ENCODE measurements at places on chromosomes 1 and 21.
A peak's percentile ranks its signal among the peaks of the same experiment; 100 is the strongest.

GRCh38 chr1:182166750-182167149, 105.2 kb upstream of the ZNF648 start:
- no peak for DNase-seq

- DNase-seq = no peak
Observed at GRCh38 chr1:156195853-156196252, 1.9 kb downstream of the SLC25A44 start.

- DNase-seq = no peak
Observed at GRCh38 chr1:90779573-90779972, 62.5 kb upstream of the BARHL2 start.

- no peak for DNase-seq
Observed at GRCh38 chr1:59718989-59719360, 95.8 kb upstream of the HOOK1 start.

DNA sequence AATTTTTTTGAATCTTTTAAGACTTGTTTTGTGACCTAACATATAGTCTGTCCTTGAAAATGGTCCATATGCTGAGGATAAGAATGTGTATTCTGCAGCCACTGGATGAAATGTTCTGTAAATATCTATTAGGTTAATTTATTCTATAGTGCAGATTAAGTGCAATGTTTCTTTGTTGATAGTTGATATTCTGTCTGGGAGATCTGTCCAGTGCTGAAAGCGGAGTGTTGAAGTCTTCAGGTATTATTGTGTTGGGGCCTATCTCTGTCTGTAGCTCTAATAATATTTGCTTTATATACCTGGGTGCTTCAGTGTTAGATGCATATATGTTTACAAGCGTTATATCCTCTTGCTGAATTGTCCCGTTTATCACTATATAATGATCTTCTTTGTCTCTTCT, 7.7 kb upstream of the KLHL12 start:
- no peak for DNase-seq

DNA sequence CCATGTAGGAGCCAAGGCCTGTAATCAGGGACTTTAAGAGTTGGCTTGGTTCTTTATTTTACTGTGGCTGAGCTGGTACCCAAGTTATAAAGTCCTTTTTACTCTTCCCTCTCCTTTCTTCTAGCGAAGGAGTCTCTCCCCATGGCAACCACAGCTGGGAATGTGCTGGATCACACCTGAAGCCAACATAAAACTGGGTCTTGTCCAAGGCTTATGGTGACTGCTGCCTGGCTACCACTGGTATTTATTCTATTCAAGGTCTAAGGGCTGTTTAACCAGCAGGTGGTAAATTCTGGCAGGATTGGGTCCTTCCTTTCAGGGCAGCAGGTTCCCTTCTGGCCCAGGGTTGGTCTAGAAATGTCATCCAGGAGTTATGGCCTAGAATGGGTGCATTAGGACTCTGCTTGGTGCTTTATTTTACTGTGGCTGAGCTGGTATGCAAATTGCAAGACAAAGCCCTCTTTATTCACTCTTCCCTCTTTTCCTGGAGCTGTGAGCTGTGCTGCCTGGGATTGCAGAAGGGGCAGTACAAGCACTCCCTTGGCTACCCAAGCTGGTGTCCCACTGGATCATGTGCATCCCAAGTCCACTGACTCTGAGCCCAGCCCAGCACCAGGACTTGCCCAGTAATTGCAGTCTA, 26.6 kb downstream of the SLC22A15 start:
- no peak for DNase-seq

DNA sequence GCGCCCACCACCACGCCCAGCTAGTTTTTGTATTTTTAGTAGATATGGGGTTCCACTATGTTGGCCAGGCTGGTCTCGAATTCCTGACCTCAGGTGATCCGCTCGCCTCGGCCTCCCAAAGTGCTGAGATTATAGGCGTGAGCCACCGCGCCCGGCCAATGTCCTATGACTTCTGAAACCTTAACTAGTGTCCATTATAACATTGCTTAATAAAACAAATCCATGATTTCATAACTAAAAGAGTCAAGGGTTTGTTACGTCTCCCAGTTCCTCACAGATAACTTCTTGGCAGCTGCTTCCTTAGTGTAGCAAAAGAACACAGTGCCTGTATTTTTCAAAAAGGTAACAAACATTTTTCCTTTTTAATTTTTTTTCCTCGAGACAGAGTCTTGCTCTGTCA, 53.6 kb downstream of the FBXO42 start:
- no peak for DNase-seq

- no peak for DNase-seq
Observed at GRCh38 chr1:154581766-154582165, 14.2 kb downstream of the CHRNB2 start.

DNA sequence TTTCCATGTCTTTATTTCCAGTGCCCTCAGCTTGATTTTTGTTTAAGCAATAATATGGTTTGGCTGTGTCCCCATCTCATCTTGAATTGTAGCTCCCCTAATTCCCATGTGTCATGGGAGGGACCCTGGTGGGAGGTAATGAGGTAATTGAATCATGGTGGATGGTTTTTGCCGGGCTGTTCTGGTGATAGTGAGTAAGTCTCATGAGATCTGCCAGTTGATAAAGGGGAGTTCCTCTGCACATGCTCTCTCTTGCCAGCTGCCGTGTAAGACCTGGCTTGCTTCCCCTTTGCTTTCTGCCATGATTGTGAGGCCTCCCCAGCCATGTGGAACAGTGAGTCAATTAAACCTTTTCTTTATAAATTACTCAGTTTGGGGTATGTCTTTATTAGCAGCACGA, 559.6 kb upstream of the ADAMTS5 start:
- no peak for DNase-seq

GRCh38 chr1:5682626-5683225, 309.5 kb downstream of the NPHP4 start:
- DNase-seq = no peak

DNA sequence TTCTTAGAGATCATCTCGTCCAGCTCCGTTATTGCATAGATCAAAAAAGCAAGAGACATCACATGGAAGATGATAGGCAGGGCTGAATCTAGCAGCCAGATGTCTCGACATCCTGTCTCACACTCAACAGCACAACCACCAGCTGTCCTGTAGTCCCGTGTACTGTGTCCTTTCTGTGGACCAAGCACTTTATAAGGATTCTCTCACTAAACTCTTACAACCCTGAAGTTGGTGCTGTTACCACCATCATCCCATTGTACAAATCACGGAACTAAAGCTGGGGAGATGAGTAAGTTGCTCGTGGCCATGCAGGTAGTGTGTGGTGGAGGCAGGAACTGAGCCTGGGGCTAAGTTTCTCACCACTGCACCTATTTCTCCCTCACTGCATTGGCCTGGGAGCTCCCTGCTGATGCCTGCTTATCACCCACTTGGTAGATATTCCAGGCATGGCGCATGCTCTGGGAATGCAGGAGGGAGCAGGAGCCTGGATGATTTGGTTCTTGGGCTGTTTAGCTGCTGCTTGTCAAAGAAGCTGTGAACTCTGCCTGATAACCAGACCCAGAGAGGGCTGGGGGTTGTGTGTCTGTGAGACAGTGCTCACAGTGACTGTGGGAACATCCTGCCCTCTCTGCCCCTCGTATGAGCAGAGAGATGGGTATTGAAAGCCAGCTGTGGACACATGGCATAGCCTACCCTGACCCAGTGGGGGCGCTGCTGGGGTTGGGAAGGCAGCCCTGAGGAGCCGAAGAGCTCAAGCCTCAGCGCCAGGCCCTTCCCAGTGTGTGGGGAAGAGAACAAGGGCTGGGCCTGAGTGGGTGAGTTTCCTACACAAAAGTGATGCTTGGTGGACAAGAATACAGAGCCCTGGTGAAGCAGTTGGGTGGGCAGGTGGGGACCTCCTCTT, 13.6 kb downstream of the PPFIA4 start:
- no peak for DNase-seq

GRCh38 chr1:177820213-177820612, 149.6 kb downstream of the SEC16B start:
- no peak for DNase-seq

GRCh38 chr1:22105611-22106207, 37.2 kb downstream of the WNT4 start:
- no peak for DNase-seq

- no peak for DNase-seq
Observed at GRCh38 chr1:226875641-226876295, 5.4 kb downstream of the PSEN2 start.

GRCh38 chr1:118253053-118253915, 68.3 kb upstream of the SPAG17 start:
- DNase-seq = no peak

DNA sequence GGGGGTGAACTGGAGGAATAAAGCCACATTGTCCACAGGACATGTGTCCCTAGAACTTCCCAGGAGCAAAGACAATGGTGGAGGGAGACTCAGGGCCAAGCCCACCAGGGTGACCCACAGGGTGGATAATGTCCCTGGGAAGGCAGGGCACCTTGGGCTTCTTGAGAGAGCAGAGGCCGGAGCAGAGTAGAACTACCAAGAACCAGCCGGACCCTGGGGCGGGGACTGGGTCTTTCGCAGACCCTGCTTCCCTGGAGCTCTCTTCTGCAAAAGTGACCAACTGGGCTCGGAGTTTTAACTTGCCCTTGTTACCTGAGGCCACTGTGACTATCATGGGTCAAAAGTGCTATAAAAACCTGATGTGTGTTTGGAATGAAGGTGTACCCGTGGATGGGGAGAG, 875 bp upstream of the FAM3B start:
- DNase-seq = no peak

DNA sequence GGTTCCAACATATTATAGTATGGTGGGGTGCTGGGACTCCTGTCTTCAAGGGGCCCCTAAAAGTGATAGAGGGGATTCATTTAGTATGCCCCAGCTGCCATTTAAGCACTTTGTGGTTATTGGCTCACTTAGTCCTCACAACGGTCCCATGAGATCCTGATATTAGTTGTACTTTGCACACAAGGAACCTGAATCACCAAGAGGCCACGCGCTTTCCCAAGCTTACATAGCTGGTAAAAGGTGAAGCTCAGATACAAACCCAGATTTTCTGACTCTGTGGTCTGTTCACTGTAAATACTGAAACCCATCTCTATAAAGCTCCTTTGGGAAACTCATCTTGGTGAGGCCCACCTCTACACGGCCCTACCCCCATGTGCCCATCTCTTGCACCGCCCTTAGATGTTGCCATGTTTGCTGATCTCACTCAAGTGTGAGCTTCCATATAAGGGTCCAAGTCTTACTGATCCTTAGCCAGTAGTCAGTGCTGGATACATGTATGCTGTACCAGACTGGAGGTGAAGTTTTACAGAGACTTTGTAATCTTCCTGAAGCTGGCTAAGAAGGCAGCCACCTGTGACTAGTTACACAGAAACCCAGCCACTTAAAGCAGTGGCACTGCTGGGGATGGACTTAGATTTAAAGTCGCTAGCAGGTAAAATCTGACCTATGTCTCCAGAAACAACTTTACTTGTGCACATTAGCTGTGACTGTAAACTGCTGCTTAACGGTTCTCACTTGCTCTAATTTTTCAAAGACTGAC, 124.4 kb upstream of the HOOK1 start:
- no peak for DNase-seq

DNA sequence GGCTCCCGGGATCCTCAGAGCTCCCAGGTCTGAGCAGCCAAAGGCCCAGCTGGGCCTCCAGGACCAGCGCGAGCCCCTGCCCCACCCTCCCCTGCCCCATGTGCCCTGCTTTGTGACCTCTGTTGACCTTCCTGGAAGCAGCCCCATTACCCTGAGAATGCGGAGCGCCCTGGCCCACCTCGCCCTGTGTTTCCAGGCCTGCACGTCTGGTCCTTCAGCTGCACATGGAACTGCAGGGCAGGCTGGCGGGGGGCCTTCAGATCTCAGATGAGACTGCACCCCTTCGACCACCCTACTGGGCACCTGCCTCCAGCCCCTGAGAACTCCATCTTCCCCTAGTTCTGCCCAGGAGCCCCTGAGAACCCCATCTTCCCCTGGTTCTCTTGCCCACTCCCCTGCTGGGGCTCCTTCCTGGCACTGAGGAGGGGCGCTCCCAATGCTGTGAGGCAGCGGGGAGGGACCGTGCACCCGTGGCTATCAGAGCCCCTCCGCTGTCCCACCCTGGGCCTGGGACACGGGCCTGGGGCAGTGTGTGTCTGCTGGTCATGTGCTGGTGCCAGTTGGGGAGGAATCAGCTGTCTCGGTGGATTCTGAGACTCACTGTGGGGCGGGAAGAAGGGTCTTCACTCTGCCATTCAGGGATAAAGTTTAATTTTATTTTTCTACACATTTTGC, 25.1 kb downstream of the TMEM201 start:
- DNase-seq = no peak

- DNase-seq = no peak
Observed at GRCh38 chr1:29391362-29391880, 155.1 kb downstream of the PTPRU start.

GRCh38 chr1:103145449-103145848, 37.1 kb upstream of the COL11A1 start:
- no peak for DNase-seq

GRCh38 chr1:216248628-216249027, 174.6 kb downstream of the USH2A start:
- DNase-seq = no peak

DNA sequence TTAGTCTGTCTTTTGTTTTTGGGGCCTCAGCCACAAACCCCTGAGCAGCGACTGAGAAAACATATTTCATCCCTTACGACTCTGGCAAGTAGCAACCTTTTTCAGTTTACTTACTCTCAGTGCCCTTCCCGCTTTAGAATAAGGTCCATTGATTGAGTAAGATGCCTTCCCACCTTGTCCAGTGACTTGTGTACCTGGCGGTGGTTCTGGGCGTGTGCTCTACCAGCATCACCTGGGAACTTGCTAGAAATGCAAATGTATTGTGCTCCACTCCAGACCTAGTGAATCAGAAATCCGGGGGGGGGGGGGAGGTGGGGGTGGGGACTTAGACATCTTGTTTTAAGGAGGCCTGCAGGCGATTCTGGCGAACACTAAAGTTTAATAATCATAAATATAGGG, 72.1 kb downstream of the S1PR1 start:
- DNase-seq = no peak

- peak; percentile 36 for DNase-seq
Observed at GRCh38 chr1:182786223-182786994, 3.2 kb upstream of the NPL start.

DNA sequence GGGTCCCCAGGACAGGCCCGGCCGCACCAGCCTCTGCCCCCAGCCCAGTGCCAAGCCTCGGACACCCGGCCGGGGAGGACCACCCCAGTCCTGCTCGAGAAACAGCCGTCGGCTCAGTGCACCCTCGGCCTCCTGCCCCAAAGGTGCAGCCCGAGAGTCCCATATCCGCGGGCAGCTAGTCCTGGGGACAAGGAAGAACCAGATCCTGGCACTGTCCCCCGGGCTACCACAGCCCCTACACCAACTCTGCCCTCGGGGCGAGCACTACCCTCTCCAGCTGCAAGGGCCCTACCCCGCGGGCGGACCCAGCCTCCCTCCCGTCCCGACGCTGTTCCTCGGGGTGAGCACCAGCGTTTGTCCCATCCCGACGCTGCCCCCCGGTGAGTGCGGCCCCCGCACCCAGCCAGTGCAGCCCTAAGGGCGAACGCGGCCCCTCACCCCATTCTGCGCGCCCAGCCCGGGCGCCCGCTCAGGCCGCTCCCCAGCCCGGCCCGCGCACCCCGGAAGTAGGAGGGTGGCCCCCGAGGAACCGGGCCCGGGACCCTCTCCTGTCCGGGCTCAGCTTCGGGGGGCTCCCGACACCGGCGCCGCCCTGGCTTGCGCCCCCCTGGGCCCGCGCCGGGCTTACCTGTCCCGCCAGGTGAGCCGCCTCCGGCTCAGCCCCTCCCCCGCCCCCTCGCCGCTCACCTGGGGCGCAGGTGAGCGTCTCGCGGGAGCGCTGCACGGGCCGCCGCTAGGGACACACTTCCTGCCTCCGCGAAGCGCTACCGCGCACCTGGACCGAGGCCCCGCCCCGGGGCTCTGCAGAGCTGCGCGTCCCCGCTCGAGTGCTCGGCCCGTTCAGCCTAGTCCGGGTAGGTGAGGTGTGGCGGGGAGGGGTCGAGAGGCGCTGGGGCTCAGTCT, at the start of gene KDF1:
KDF1 (minus strand) TSS at position 747 of the 903 bp plus-strand sequence. CDS start 8,088 bp downstream, outside the sequence.
- peak; percentile 16 for DNase-seq

Data from stimulated activated CD4-positive, alpha-beta T cell treated with anti-CD3 and anti-CD28 coated beads, Interleukin-4, amount 100 ng/mL, for 48 hours (primary cell).